ENCODE measurements at places on chromosomes 1 and 21.
A peak's percentile ranks its signal among the peaks of the same experiment; 100 is the strongest.

- DNase-seq = no peak
Measured at GRCh38 chr1:100087396-100087795, 45.3 kb downstream of the SASS6 start.

GRCh38 chr1:41955461-41956159, 36.9 kb upstream of the HIVEP3 start:
- DNase-seq = peak; percentile 67

- DNase-seq = no peak
Measured at GRCh38 chr1:69088571-69088970, 479.2 kb upstream of the LRRC7 start.

DNA sequence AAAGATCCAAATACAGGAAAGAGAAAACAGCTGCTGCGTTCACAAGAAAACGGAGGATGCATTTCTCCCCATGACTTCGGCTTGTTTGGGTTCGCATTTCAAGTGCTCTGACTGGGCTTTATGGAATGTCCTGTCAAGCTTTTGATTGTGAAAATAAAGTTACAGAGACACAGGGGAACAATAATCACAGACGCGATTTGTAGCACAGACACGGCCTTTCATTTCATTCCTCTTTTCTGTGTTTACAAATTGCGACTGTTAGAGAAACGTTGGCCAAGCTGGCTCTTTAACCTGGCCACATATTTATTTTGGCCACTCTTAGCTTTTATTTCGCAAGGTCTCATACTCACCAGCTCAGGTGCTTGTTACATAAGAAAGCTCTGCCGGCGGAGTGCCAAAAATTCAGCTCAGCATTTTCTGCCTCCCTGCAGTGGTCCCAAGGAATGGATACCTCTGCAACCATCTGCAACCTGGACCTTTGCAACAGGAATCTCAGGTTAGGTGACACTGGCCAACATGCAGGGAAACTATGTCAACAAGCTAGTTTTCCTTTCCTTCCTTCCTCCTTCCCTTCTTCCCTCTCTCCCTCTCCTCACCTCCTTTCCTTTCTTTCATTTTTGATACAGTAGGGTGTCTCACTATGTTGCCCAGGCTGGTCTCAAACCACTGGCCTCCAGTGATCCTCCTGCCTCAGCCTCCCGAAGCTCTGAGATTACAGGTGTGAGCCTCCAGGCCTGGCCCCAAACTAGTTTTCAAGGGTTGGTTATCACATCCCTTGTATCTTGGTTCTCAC, 58.2 kb upstream of the SLC45A1 start:
- DNase-seq = peak; percentile 82

- no peak for DNase-seq
Measured at GRCh38 chr1:245645406-245645805, 490.6 kb downstream of the KIF26B start.
